ENCODE measurements at places on chromosomes 3 and 15.

DNA sequence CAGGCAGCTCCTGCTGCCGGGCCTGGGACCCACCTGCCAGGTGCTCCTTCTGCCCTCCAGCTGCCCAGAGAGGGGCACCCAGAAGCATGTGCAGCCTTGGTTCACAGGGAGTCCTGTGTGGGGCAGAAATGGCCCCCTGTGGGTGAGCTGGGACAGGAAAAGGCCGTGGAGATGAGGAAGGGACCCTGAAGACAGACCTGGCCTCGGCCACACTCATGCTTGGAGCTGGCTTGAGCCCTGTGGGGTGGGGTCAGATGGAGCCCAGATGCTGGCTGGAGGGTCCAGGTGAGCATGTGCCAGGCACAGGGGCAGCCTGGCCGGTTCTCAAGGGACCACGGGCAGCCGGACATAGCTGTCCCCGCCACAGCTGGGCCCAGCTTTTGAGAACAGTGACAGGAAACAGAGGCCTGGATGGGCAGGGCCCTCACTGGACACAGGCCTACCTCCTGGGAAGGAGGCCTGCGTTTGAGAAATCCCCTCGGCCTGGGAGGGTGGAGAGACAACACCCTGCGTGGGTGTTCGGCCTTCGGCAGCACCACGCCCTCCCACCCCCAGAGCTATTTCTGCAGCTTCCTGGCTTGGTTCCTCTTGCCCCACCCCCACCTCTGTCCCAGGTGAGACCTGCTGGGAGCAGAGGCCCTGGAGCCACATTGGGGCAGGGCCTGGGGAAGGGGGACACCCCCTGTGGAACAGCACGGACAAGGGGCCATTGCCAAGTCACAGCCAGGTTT is 132.6 kb upstream of the MEF2A start:
- DNase-seq = no peak

- DNase-seq = no peak
These were observed 32.0 kb downstream of the RUVBL1 start for GRCh38 chr3:128091586-128091985.

DNA sequence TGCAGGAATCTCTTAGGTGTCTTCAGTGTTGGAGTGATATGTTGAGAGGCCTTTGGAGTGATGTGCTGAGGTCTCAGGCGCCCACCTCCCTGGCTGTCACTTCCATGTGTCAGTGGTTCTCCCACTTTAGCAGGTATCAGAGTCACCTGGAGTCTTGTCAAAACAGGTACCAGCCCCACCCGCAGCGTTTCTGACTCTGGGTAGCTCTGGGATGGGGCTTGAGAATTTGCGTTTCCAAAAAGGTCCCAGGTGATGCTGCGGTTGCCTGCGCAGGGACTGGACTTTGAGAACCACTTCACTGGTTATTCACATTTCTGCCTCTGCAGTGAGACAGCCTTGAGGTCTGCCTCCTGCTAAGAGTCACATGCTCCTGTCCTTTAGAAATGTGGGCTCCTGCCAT is 15.5 kb downstream of the UMPS start:
- DNase-seq = no peak

DNA sequence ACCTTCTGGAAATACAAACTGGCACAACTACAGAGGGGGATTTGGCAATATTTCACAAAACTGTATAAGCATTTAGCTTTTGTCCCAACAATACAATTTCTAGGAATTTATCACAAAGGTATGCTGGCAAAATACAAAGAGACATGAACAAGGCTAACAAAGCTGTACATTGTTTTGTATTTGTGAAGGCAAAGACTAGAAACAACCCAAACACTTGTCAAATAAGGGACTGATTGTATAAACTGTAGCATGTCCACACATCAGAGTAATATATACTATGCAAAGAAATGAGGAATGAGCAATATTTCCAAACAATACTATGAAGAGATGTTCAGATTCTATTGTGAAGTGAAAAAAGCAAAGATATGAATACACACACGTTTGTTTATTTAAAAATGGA is 26.4 kb downstream of the CP start:
- DNase-seq = no peak

DNA sequence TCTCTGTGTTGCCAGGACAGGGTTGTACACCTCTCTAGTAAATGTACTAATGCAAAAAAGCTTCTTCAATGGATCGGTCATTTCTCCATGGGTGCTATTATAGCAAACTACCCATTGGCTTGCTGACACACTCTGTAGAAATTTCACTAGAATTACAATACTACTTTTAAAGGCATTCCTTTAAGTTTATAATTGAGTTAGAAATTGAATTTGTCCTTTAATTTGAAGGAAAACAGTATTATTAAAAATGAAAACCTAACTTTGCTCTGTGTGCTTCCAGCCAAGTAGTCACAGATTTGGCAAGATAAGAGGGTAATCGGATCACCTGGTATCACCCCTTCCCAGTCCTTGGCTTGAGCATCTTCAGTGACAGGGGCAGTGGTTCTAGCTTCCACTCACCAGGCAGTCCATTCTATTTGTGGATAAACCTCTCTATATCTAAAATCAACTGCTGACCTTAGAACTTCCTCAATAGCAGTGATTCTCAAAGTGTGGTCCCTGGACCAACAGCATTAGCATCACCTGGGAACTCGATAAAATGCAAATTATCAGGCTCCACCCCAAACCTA is 93.2 kb downstream of the GHSR start:
- DNase-seq = no peak

DNA sequence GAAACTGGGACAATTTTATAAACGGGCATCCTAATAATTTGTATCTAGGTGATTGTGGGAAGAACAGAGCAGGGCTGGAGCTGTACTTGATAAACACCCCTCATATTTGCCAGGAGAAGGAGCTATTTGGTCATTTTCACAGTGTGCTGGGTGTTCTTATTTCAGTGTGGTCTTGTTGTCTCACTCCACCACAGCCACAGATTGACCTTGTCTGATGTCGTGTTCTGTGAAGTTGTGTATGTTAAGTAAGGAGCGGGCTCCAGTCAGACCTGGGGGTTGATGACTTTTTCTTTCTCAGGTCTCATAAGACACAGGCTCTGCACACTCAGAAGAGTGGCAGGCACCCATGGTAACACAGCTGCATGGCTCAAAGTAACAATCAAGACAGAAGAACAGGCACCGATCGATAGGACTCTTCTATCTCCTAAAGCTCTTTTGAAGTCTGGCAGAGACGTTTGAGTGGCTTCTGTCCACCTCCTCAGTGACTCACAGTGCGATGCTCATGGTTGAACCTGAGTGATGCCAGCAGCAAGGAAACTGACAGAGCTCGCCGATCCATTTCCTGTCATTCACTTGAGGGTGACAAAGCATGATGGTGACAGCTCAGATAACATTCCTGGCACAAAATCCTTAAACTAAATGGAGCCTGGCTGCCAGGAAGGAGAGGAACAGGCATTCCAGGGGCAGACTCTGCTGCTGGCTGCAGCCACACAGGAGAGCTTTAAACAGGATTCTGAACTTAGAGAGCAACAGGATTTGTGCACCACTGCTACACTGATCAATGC is 20.8 kb downstream of the DPH3 start:
- no peak for DNase-seq

- DNase-seq = no peak
These were observed 1.9 kb upstream of the PDIA5 start for GRCh38 chr3:123064914-123065313.

DNA sequence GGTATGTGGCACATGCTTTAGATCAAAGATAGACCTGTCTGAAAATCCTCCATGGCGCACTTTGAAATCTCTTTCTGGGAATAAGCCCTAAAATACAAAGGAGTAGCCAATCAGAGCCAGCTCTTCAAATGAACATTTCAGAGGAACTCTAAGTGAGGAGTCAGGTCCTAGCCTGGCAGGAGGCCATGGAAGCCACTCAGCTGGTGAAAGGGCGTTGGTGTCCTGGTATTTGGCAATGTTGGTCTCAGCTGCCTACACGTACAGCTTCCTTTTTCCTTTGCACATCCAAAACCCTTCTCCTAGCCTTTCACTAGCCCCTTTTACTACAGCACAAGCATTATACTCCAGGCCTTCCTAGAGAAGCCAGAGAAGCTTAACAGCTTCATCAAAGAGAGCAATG is 5.5 kb downstream of the WDR73 start:
- no peak for DNase-seq

DNA sequence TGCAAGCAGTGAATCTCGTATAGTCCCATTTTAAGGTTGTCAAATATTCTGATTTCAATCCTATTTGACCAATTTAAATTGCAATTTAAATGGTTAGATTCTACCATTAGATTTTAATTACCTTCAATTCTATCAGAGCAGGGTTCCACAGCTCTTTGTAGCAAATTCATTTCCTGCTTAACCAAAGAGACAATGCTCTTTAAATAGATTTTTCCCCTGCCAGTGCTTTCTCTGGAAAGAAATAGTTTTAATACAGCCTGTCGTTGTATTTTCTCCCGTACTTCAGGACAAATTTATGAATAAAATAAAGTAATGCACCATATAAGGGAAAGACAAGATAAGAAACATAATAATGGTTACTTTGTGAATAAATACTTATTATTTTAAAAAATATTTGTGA is 62.8 kb downstream of the ZPLD1 start:
- DNase-seq = no peak

GRCh38 chr3:178459038-178459410 is 77.2 kb upstream of the KCNMB2 start:
- DNase-seq = no peak

DNA sequence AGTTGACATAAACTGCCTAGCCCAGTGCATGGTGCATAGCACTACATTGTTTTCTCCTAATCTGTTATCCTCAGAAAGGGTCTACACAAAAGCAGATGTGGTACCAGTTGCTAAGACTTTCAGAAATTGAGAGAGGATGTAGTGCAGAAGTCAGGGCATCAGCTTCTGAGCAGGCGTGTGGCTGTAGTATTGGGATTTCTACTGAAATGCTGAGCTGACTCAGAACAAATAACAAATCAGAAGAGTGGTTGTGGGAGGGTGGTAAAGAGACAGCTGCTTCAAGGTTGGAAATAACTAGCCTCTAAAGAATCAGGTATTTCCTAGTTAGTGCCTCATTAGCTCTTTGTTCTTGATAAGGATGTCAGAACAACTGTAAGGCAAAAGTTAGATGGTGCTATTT is 161.3 kb downstream of the AKAP13 start:
- DNase-seq = no peak

DNA sequence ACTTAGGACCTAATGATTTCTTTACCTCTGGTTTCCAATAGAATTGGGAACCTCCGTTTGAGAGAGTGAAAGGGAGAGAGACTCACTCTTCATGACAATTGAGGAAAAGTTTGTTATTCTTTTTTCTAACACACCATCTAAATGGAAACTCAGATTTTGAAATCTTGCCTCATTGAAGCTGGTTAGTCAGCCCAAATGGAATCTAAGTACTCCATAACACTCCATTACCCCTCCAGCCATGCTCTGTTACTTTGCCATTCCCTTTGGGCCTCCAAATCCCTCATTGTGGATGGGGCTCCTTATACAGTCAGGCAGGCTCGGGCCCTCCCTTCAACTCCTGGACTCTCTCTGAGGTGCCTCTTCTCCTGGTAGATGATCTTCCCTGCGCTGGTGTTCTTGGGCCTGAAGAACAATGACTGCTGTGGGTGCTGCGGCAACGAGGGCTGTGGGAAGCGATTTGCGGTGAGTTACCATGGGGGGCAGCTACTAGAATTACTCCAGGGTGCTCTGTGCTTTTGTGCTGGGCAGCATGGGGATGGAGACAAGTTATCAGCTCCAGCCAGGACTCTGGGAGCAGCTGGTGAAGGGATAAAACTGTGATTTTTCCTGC is 1.1 kb downstream of the TM4SF4 start:
- no peak for DNase-seq

- no peak for DNase-seq
These were observed 10.5 kb downstream of the ACOX2 start for GRCh38 chr3:58526515-58526957.

- no peak for DNase-seq
These were observed 222.2 kb downstream of the THRB start for GRCh38 chr3:24272408-24272807.

DNA sequence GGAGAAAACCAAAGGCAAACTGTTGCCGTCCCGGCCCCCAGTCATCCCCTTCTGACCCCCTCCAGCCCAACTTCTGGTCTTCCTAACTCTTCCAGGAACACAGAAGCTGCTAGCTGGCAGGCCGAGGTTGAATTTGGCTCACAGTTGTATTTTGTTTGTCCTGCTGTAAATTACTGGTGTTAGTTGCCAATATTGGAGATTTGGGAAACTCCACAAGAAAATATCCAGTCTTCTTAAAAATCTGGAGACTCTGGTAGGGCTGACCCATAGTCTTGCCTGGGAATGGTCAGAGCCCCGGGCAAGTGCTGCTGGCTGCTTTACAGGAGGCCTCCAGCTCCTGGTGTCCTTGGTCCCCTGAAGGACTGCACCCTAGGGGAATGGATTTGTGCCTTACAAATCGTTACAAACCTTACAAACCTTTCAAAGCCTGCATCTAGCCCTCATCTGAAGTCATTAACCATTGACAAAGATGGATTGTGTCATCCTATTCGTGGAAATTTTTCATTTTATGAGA is 112.0 kb upstream of the MCTP2 start:
- DNase-seq = no peak

- no peak for DNase-seq
These were observed 62.9 kb upstream of the VGLL4 start for GRCh38 chr3:11706604-11707003.

GRCh38 chr15:88740356-88740755 is 62.9 kb upstream of the ACAN start:
- no peak for DNase-seq

DNA sequence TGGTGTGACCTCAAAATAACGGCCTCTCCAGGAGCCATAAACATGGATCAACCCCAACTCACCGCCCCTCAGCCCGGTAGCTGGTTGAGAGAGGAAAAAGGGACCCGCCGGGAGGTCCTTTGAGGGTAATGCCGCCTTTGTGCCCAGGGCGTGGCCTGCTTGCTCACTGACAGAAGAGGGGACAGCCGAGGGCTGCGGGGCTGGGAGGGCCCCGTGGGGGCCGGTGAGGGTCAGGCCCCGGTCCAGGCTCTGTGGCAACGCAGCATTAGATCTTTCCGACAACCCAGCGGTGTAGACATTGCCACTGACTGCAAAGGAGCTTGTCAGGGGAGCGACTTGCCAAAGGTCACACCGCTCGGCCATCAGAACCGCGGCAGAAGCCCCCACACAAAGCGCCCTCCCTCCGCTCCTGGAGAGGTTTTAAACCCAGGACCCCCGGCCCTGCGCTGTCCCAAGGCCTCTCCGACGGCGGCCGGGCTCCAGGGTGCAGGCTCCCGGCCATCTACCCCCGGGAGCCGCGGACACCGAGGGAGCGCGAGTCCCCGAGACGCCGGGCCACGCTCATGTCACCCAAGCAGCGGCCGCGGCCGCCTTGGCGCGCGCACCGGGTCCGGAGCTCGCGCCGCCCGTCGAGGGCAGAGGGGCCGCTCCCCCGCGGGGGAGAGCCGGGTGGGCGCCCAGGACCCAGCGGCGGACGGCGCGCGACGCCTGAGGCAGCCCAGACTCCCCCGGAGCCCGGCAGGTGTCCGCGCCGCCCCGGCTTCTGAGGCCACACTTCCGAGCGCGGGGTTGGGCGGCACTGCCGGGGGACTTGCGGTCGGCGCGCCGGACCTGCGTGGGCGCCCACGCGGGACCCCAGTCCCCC is 975 bp downstream of the PCSK6 start:
- DNase-seq = no peak

DNA sequence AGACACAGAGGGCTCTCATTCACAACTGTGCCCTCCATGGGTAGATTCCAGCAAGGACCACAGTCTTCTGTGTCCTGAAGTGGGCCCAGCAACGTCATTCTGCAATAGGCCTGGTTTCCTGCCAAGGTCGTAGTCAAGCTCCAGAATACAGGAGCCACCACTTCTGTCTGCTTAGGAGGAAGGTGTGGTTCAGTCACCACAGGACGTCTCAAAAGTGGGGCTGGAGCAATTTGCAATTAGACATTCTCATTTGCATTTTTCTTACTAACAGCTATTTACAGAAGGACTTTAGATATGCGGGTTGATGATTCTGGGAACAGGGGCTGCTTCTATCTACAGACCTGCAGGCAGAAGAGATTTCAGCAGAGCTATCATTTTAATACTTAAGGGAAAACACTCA is 58.7 kb upstream of the MYRIP start:
- DNase-seq = no peak

Measured in NCI-H1436 treated with DMSO at 0.1 percent for 48 hours (cell line).